ENCODE measurements at places on chromosomes 7 and 10.

GRCh38 chr10:132532179-132532578 lies 5.4 kb upstream of the INPP5A start:
- no peak for DNase-seq

DNA sequence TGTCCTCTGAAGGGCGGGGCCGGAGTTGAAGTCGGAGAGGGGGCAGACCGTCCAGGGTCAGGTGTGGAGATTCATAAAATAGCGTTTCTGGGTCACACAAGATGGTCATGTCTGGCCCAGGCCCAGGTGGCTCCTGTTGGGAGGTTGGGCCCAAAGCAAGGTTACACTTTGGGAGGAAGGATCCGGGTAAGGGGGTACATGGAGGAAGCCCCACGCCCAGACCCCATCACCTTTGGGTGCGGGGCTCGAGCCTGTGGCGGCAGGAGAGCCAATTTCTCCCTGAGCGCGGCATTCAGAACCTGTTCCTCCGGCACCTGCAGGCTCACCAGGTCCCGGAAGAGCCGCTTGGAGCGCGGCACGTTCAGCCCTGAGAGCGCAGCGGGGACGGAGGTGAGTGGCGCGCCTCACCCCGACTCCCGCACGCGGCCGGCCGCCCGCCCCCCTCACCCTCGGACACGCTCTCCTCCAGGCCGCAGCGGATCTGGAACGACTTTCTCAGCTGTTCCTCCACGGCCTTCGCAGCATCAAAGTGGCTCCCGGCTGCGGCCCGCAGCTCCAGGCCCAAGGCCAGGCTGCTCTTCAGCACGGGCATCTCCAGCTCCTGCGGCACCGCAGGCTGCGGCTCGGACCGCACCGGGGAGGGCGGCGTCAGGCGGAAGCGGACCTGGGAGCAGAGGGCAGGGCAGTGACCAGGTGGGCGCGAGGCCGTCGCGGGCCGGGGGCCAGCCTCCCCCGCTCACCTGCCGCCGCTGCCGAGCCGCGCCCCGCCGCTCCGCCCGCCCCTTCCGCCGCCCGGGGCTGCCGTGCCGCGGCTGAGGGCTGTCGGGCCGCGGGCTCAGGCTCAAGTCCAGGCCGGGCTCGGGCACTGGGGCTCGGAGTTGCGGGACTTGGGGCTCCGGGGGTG lies 644 bp downstream of the PPP1R35 start:
- peak; percentile 37 for DNase-seq

DNA sequence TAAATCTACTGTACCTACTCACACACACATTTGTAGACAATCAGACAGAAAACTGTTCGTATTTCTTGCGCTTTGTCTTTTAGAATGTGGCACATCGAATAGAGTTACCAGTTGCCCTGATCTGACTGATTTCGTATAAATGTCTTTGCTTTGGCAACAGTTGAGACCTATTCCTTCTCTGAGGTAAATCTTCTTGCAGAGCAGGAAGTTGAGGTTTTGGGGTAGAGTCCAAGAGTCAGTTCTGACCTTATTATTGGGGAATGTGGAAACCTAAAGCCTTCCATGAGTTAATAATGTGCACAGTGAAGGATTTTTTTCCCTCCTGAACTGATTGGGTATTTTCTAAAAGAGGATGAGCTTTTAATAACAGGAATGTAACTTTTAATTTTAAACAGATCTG lies 135.3 kb downstream of the KIAA1217 start:
- no peak for DNase-seq

DNA sequence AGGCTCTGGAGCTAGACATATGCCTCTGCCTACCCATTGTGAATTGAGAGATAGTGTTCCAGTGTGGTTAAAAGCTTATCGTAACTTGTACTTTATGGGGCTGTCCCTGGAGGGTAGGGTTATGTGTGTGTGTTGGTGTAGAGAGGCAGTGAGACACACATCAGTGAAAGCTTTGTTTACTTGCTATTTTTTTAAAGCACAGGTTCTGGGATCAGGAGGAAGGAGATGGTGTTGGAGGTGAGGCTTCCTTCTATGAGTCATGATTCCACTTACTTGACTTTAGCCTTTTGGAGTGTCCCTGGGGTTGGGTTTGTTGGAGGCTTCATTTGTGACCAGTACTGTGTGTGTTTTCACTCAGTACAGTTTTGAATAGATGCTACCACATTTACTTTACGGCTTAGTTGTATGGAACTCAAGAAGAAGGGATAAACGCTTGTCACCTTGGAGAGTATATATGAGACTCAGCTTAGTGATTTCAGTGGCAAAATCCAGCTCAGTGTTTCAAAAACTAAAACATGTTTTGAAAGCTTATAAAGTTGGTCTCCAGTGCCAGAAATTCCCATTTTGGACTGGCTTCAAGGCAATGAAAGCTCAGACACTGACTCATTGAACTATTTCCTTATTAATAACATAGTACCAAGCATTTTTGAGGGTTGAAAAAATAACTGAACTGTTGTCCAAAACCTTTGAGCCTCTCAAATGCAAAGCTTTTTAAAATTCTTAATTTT lies 106.2 kb downstream of the PLXDC2 start:
- no peak for DNase-seq

GRCh38 chr10:129049501-129049900 lies 417.5 kb upstream of the MGMT start:
- no peak for DNase-seq

GRCh38 chr10:119406137-119406536 lies 136.4 kb downstream of the RGS10 start:
- no peak for DNase-seq

DNA sequence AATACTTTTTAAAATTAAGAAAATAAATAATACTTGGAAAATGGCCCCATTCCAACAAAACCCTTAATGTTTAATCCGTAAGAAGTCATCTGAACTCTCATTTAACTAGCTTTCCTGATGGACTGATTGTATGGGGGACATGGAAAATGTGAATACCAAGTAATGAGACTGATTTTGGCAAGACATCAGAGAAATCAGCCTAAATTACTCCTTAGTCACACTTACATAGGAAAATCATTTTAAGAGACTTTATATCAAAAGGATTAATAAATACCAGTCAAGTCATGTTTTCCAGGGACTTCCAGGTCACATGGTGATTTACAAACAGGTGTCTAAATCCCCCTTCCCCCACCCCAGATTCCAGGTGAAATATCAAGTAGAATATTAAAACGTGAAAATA lies 58.2 kb downstream of the GRM8 start:
- DNase-seq = no peak

GRCh38 chr7:2358968-2359527 lies 4.4 kb downstream of the EIF3B start:
- no peak for DNase-seq

- DNase-seq = no peak
Observed at GRCh38 chr10:114491419-114491818, 87.1 kb upstream of the AFAP1L2 start.

GRCh38 chr7:143408686-143409561 lies at the start of gene EPHA1:
EPHA1 (minus strand) TSS chr7:143408856; CDS start chr7:143408805, 51 bp downstream.
- DNase-seq = peak; percentile 95

DNA sequence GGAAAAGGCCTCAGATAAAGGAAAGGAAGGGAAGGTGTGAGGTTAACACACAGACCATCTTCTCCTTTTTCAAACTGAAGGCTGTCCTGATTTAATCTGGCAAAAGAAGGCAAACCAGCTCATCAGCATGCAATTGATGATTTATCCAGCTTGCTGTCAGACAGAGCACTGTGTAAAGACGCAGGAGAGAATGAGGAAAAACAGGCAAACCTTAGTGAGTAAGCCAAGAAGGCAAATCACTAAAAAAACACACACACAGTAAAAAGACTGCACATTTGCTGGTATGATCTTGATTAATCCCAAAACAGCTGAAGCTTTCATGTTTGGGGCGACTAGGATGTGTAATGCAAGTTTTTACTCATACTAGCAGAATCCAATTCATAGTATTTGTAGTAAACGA lies 65.8 kb upstream of the SKAP2 start:
- no peak for DNase-seq

- DNase-seq = peak; percentile 55
Observed at GRCh38 chr7:48875045-48875916, 49.1 kb upstream of the CDC14C start.

GRCh38 chr10:21513405-21513788 lies 12.1 kb downstream of the SKIDA1 start:
- no peak for DNase-seq

- DNase-seq = no peak
Observed at GRCh38 chr7:108347616-108348015, 108.6 kb downstream of the NRCAM start.

DNA sequence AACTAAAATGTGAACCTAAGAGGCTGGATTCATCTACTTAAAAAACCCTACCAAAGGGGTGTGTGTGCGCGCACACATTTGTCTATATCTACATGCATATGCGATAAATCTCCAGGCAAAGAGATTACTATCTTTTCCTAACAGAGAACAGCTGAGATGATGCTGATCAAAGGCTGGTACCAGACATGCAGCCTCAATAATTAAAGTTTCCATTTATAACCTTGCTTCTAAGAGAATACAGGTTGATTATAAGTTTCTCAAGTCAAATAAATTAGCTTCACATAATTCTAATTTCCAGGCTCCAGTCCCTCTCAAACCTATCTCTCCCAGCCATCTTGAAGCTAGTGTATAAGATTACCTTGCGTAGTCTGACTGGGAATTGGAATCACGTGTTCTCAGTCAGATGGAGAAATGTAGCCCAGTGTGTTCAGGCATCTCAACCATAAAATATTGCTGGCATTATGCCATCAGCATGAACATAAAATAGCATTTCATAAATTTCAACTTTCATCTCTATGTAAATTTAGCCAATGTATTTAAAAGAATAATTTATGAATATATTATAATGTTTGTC lies 1062.0 kb downstream of the XPNPEP1 start:
- no peak for DNase-seq

- no peak for DNase-seq
Observed at GRCh38 chr10:44183667-44184632, 200.9 kb downstream of the CXCL12 start.

- peak; percentile 22 for DNase-seq
Observed at GRCh38 chr7:80134115-80134535, 506 bp upstream of the GNAI1 start.

GRCh38 chr10:127033216-127034033 lies 128.2 kb downstream of the DOCK1 start:
- no peak for DNase-seq

DNA sequence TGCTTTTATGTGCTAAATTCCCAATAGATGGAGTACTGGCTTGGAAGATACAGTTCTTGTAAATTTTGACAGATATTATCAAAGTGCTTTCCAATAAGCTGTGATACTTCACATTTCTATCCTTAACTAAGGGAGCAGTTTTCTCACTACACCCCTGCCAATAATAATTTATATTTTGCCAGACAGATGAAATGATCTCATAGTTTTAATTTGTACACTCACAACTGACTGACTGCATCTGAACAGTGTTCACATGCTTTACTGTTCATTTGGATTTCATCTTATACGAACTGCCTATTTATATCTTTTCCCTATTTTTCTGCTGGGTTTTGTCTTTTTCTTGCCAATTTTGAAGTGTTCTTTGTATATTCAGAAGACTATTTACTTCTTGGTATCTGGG lies 96.0 kb downstream of the BRAF start:
- no peak for DNase-seq

DNA sequence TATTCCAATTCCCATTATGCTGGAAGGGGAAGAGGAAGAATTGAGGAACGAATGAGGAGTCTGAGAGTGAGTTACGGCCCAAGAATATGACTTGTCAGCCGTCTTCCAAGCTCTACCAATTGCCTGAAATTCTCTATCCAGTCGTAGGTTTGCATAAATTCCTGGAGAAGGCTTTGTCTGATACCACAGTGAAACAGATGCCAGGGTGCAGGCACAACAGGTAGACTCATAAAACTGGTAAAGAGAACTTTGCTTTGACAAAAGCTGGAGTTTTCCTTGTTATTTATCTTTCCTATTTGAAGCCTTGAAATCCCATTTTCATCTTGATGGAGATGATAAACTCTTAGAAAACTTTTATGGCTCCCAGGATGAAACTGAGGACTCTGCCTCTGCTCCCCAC lies 251.2 kb downstream of the KCNMA1 start:
- no peak for DNase-seq

GRCh38 chr10:42783181-42783549 lies 570 bp downstream of the BMS1 start:
- peak; percentile 32 for DNase-seq

- no peak for DNase-seq
Observed at GRCh38 chr7:158422887-158423560, 164.6 kb downstream of the PTPRN2 start.

DNA sequence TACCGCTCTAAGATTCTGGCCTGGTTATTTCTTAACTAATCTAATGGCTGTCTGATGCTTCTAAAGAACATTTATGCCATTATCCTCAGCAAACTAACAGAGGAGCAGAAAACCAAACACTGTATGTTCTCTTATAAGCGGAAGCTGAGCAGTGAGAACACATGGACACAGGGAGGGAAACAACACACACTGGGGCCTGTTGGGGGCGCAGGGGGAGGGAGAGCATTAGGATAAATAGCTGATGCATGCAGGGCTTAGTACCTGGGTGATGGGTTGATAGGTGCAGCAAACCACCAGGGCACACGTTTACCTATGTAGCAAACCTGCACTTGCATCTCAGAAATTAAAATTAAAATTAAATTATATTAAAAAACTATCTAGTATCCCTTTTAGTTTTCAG lies 853.5 kb downstream of the GATA3 start:
- DNase-seq = no peak

GRCh38 chr7:74173074-74173473 lies 1.1 kb upstream of the EIF4H start:
- no peak for DNase-seq

- no peak for DNase-seq
Observed at GRCh38 chr10:110651044-110651958, 7.2 kb downstream of the RBM20 start.

- no peak for DNase-seq
Observed at GRCh38 chr10:133142523-133143199, 17.4 kb upstream of the KNDC1 start.

DNA sequence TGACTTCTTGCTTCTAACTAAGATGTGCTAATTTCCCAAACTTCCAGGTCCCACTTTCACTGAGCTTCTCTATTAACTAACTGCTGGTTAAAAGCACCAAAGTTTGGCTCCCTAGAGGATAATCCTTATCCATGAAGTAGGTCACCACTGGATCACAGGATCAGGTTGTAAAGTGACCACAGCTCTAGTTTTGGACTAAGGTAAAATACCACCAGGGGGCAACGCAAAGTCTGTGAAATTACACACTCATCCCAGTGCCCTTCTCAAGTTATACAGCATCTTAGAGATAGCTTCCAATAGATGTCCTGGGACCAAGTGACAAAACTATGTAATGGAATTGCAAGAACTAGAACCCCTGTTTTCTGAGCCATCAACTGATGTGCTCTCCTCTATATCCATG lies 116.4 kb upstream of the ASAH2 start:
- no peak for DNase-seq
